ENCODE measurements at places on chromosomes 2 and 18. TPM values are rescaled to one million over a fixed set of nuclear protein-coding genes. Genes with fewer than 3 reads are reported as not detected.

- DNase-seq, result no peak
Observed at GRCh38 chr2:205235434-205235833, 446.9 kb upstream of the NRP2 start.

DNA sequence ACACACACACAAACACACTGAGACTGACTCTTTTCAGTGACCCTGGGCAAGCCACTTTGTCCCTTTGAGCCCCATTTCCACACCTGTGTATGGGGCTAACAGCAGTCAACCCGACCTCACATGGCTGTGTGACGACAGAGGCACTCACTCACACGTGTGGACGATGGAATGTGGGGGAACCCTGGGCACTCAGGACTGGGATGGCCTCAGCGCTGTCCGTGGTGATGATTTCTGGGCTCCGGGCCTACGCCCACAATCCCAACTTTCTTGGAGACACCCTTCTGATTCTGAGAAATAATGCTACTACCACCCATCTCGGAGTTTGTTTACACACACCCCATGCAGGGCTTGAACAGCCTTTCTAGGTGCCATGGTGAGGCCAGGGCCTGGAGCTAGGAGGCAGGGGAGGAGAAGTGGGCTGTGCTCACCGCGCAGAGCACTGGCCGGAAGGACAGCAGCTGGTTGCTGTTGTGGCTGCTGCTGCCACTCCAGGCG lies 1.5 kb downstream of the CRYBA2 start:
- no peak for DNase-seq

- DNase-seq, result no peak
Observed at GRCh38 chr2:7661502-7661901, 744.3 kb downstream of the RNF144A start.

GRCh38 chr2:53473236-53473635 lies 294.4 kb upstream of the CHAC2 start:
- no peak for DNase-seq

DNA sequence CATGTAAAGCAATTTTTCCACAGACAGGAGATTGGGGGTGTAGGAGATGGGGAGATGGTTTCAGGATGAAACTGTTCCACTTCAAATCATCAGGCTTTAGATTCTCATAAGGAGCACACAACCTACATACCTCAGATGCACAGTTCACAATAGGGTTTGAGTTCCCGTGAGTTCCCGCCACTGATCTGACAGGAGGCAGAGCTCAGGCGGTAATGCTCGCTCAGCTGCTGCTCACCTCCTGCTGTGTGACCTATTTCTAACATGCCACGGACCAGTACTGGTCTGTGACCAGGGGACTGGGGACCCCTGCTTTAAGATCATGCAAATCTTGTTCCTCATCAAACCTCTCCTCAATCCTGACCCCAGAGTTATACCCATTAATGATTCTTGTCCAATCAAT lies 70.1 kb downstream of the RPE start:
- no peak for DNase-seq

GRCh38 chr2:148967578-148967977 lies 70.9 kb upstream of the LYPD6B start:
- DNase-seq, result no peak

DNA sequence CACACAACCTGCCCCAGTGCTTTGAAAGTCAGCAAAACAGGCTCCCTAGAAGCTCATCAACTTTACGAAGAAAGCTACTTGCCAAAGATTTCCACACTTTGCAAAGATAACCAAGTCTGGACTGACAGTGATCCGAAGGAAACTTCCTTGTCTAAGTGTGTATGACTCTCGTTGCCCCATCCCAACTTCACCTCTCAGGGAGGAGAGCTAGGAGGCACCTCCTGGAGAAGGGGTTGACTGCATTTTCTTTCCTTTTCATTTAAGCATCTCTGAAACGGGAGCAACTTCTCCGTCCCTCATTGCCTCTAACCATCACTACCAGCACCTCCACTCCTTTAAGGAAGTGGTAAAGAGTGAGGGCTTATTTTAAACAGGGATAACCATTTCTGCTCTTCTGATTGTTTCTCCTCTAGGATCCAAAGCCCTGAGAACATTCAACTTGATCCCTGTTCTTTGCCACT lies 7.0 kb downstream of the ZEB2 start:
- DNase-seq, result no peak

GRCh38 chr2:68936889-68937288 lies 15.8 kb downstream of the GKN2 start:
- DNase-seq, result no peak

Gene SPC25
- total RNA-seq, result 32.0 TPM

Gene KCNS3
- 0.14 TPM for total RNA-seq

Gene GCG
- total RNA-seq, result not detected

Gene TGFA
- 0.64 TPM for total RNA-seq

Gene ZDBF2
- total RNA-seq, result 4.8 TPM

DNA sequence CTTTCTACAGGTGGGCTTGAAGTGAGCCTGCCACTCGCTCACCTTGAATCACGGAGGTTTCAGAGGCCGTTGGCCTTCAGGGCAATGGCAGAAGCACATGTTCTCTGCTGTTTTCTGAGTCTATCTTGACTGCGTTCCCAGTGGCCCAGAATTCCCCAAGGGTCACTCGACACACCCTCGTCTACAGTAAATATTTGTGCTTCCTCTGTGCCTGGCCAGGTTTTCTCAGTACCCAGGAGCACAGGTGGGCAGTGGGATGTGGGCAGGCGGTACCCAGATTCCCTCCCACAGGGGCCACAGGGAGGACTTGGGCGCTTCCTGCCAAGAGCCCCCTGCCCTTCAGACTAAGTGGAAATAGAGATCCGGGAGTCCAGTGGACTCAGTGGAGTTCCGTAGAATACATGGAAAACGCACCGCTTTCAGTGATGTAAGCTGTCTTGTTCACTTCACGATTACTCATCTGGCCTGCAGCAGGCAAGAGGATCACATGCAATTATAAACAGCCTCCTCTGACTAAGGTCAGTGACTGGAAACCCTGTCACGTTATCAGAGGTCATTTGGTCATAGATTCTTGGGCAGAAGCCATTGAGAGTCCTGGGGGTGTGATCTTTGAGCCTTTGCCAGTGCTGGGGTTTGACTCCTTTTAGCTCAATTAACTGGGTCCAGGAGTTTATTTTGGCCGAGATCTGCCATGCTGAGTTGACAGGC lies 179.8 kb downstream of the NEDD4L start:
- no peak for DNase-seq

Gene TSPYL6
- total RNA-seq, result not detected

DNA sequence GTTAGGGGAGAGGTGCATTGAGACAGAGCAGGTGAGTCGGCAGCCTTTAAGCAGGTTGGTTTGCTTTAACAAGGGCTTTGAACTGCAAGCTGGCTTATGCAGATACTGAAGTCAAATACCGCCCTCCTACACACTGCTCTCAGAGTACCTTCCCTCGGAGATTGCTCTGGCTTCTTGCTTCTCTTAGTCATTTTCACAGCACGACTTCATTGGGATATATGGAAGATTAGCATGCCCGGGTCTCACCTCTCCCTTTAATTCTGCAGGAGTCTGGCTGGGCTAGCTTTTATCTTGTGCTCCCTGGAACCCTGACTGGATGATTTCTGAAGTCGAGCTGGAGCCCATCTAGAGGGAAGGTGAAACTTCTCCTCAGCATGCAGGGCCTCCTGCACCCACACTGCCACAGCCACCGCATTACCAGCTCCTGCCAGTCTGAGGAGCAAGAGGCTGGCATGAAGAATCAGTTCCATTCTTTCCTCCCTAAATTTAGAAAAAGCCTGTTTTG lies 395.5 kb upstream of the HNRNPA3 start:
- DNase-seq, result peak; percentile 53

DNA sequence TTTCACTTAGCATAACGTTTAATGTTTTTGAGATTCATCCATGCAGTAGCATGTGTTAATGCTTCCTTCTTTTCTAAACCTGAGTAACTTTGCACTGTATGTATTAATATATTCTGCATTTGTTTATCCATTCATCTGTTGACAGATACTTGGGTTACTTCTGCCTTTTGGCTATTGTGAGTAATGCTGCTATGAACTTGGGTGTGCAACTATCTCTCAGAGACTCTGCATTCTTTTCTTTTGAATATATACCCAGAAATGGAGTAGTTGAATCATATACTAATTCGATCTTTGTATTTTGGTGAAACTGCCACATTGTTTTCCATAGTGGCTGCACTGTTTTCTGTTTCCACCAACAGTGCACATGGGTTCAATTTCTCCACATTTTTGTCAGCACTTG lies 128.3 kb downstream of the SH3BP4 start:
- no peak for DNase-seq

DNA sequence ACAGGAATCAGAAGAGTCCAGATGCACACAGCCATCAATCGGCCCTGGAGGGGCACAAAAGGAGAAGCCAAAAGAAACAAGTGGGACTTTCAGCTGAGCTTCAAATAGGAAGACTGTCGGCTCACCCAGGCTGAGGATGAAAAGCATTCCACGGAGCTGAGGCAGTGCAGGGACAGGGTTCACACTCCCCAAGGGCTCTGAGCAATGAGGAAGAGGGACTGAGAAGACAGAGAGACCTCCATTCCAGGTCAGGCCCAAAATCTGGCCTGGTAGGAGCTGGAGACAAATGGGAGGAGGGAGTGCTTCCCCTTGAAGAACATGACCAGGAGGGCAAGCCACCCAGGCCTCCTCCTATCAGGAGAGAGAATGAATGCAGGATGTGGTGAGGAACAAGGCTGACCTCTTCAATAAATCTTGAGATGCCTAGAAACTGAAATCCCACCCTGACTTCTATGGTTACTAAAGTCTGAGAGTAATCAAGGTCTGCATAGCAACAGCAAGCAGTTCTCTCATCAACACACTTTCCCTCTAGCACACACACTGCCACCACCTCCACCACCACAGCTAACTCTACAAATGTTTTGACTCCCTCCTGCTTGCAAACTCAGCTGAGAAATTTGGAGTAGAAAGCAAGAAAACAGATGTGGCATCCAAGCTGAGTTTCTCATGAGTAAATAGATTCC lies 434.4 kb downstream of the TNS1 start:
- DNase-seq, result no peak

DNA sequence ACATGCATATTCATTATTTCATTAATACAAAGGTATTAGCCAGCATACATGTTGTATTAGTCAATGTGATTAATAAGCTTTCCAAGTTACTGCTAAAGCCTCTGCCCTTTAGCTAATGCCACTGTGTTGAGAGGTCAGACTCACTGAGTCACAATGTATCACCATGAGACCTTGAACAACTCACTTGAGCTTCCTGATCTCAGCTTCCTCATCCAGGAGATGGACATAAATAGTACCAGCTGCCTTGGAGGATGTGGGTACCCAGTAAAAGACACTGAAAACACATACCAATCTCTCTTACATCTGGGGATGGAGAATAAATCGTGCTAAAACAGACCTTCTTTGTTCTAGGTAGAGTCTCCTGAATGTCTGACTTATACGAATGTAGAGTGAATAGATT lies 224.6 kb downstream of the EPHA4 start:
- no peak for DNase-seq

- no peak for DNase-seq
Observed at GRCh38 chr2:226308323-226308680, 491.3 kb downstream of the IRS1 start.

- DNase-seq, result no peak
Observed at GRCh38 chr2:237426517-237426916, 12.6 kb upstream of the COL6A3 start.

Gene CMPK2
- 7.2 TPM for total RNA-seq

DNA sequence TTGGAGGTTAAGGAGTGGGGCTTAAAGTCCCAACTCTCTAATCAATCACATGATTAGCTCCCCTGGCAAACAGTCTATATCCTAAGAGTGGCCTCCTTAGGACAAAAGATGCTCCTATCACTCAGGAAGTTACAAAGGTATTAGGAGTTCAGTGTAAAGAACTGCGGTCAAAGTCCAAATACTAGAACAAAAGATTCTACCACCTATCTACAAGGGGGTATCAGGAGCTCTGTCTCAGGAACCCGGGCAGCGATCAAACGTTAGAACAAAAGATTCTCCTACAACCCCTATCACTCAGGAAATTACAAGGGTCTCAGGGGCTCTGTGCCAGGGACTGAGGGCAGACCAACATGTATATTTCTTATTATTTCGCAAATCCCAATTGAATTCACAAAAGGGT lies 58.0 kb downstream of the DTNB start:
- DNase-seq, result no peak

DNA sequence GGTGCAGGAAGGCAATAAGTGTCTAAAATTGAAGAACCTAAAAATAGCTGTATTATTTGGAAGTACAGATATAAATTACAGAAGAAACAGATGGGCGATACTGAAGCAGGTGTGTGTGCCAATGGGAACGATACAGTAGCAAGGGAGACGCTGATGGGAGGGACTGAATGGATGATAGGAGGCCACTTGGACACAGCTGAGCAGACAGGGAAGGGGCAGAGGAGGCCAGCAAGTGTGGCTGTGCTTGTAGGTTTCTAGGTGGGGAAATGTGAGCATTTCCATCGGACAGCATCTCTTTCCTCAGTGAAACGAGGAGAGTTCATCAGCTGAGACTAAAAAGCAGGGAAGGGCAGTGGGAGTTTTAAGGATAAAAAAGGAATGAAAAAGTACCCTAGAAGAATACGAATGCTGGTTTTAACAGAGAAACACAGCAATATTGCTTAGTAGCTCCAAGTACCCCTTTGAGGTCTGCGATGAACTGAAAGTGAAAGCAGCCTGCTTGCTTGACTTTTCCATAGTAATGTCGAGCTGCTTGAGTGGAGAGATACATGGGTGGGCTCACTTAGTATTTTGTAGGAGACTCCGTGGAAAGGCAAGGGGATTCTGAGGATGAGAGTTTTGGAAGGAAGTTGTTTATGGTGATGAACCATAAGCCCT lies 91.7 kb upstream of the EPC2 start:
- DNase-seq, result peak; percentile 57

DNA sequence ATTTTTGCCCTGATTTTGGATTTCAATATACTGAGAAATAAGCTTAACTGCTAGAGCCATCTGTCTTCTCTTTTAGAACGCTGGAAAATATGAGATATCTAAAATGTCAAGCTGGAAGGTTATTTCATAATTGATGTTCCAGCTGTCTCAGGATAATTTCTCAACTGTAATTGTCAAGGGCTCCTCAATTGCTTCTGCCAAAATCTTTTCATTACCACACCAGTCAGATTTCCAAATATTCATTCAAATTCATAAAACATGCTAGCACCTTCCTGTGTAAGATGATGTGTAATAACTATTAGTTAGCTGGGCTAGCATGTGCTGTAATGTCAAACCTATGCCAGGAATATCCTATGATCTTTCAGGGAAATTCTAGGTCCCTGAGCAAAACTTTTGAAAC lies 88.1 kb downstream of the TNFRSF11A start:
- DNase-seq, result no peak

Gene FBXO48
- 1.2 TPM for total RNA-seq

GRCh38 chr2:102765061-102765460 lies 3.2 kb downstream of the TMEM182 start:
- no peak for DNase-seq

Data from activated naive CD4-positive, alpha-beta T cell treated with anti-CD3 and anti-CD28 coated beads for 36 hours (primary cell).